ENCODE measurements at places on chromosomes 2 and 18. TPM values are rescaled to one million over a fixed set of nuclear protein-coding genes. Genes with fewer than 3 reads are reported as not detected.

Gene SERPINB5
- not detected for total RNA-seq

Gene TTC31
- 36.3 TPM for total RNA-seq

DNA sequence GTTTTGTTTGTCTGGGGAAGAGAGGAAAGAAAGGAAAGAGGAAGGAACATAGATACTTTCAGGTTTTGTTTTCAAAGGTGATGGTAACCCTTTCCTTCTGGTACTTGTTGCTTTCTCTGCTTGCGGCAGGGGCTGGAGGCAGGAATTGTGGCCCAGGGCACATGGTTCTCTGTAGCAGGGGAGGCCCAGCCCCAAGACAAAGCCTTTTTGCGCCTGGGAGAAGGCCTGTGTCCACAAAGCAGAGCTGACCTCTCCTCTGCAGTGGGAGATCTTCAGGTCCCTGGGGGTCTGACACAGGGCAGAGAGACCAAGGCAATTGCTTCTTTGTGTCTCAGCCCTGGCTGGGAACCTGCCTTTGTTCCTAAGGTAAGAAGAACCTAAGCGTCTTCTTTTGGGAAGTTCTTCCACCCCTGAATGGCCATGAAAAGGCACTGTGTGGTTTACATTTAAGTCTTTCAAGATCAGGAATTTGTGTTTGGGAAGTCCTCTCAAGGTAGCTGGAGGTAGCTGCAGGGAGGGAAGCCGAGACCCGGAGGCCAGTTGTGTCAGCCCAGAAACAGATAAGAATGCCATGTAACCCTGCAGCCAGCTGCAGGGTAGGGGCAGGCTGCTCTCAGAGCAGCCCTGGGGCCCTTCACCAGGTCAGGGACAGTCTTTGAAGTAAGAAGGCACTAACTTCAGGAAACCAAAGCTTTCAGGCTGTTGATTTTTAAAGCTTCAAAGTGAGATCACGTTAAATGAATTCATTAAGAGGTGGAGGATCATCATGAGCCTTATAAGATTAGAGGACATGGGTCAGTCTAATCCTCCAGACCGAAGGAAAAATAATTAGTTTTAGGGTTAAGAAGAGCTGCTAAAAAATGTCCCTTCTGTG lies 119.3 kb downstream of the STPG4 start:
- DNase-seq: no peak
- no peaks in the 10 kb centered on the region for H3K36me3 ChIP-seq
- no peak overlapping the region for H3K4me3 ChIP-seq

DNA sequence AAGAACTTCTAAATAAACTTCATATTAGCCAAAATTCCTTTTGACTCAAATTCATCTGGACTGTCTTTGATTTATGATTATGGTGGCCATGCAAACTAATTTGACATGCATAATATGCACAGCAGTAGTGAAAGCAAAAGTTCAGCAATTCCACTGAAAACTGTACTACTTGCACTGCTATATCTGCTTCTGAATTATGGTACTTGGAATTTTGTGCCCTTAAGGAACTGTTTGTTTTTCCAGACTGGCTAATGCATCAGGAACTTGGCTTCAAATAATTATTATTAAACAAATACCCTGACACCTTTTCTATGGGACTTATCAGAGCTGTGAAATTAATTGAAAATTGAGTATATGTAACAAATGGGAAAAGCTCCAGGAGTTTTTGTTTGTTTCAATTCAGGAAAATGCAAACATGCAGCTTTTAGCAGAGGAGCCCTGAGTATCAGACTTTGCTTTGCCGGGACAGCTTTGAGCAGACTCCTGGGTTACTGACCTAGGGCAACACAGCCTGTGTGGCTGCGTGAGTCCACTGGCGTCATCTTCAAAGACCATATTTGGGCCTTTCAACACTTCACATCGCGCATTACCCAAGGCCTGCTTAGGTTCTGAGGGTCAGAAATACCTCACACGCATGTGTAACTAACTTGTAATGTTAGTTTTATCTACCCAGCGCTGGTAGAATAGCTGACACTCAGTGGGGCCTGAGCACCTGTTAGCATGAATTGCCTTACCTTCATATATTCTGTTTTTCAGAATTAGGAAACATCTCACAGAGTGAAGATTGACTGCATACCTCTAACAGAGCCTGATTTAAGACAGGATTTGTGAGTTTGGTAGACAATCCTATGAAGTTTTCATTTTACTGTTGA lies 35.4 kb downstream of the CFAP221 start:
- no peaks in the 10 kb centered on the region for H3K36me3 ChIP-seq
- no peak for DNase-seq
- H3K27me3 ChIP-seq: no peaks in the 10 kb centered on the region
- H3K4me3 ChIP-seq: no peak overlapping the region

- no peaks in the 10 kb centered on the region for H3K4me1 ChIP-seq
- no peak overlapping the region for H3K4me3 ChIP-seq
- H3K27me3 ChIP-seq: no peaks in the 10 kb centered on the region
- no peaks in the 10 kb centered on the region for H3K36me3 ChIP-seq
These were observed 1180.9 kb downstream of the LRP1B start for GRCh38 chr2:140949932-140950331.
